ENCODE measurements at places on chromosomes 1 and 21. TPM values are rescaled to one million over a fixed set of nuclear protein-coding genes. Genes with fewer than 3 reads are reported as not detected.

RHD gene
- total RNA-seq = not detected

KISS1 gene
- total RNA-seq = not detected

ADPRS gene
- 29.3 TPM for total RNA-seq

PLA2G4A gene
- total RNA-seq = not detected

SYCP1 gene
- total RNA-seq = not detected

GRCh38 chr1:2427051-2427450 is 14.7 kb upstream of the PEX10 start:
- DNase-seq = no peak

- DNase-seq = no peak
These were observed 455.5 kb upstream of the ADAMTS5 start for GRCh38 chr21:27422435-27422834.

GRCh38 chr1:109639841-109640184 is 16.1 kb upstream of the GSTM4 start:
- DNase-seq = no peak

- no peak for DNase-seq
These were observed 23.0 kb downstream of the XCL2 start for GRCh38 chr1:168520832-168521231.

- no peak for DNase-seq
These were observed 68.9 kb upstream of the FAM78B start for GRCh38 chr1:166235728-166236127.

DNA sequence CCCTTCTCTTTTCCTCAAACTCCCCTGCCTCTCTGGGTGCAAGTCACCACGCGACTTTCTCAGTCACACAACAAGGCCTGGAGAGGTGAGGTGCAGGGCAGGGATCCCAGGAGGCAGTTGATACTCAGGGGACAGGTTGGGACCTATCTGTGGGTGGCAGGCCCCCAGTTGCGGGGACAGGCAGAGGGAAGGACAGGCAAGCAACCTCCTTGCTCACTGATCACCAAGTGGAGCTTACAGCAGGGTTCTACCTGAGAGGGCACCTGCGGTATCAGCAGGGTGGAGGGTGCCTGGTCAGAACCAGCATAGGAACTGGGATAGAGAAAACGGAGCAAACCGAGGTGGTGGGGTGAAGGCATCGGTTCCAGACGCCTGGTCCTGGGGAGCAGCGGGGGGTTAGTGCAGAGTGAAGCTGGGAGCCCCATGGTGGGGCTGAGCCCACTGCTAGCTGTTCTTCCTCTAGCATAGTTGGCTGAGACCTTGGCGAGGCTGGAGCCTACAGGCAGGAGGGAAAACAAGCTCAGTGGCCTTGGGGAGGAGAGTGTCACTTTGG is 24.4 kb upstream of the TENT5C start:
- no peak for DNase-seq

DNA sequence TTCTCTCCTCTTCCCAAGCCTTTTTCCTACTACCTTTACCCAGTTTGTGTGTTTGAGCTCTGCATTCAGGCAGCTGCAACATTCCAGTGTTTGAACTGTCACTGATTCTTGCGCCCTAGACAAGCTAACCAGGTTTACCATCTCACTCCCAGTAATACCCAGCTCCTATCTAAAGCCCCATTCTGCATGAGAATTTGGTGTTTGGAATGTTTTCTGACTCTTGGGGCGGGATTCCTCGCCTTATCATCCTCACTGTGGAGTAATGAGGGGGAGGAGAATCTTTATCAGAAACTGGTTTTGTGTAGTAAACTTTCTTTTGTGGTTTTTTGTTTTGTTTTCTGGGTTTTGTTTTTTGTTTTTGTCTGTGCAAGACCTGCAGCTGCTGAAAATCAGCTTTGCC is 36.5 kb downstream of the NCF2 start:
- DNase-seq = no peak

DNA sequence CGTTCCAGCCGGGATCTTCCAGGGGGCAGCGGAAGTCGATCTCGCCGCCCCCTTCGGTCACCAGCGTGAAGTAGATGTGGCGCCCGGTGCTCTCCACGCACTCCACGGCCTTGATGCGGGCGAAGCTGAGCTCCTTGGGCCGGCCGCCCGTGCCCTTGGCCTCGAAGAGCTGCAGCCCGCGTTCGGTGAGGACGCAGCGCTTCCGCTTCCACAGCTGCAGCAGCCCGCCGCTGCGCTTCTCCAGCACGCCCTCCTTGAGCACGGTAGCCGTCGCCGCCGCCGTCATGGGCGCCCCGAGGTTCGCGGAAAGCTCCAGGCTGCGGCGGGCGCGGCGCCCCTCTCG is 516 bp downstream of the PHLDA3 start:
- no peak for DNase-seq

DNA sequence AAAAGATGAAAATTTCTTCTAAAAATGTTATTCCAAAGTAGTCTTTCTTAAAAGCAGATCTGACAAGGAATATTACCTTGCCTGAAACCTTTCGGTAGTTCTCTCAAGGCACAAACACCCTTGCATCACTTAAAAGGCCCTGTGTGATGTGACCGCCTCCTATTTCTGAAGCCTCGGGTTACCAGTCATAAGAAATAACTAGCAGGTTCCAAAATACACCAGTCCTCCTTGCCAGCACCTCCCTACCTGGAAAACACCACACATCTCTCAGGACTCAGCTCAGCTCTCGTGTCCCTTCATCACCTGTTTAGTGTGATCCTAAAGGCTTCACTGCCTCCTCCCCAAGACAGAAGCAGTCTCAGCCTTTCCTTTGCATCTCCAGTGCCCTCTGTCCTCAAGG is 35.7 kb downstream of the SERBP1 start:
- no peak for DNase-seq

- peak; percentile 54 for DNase-seq
These were observed 587 bp upstream of the SLC25A34 start for GRCh38 chr1:15735304-15736037.

DNA sequence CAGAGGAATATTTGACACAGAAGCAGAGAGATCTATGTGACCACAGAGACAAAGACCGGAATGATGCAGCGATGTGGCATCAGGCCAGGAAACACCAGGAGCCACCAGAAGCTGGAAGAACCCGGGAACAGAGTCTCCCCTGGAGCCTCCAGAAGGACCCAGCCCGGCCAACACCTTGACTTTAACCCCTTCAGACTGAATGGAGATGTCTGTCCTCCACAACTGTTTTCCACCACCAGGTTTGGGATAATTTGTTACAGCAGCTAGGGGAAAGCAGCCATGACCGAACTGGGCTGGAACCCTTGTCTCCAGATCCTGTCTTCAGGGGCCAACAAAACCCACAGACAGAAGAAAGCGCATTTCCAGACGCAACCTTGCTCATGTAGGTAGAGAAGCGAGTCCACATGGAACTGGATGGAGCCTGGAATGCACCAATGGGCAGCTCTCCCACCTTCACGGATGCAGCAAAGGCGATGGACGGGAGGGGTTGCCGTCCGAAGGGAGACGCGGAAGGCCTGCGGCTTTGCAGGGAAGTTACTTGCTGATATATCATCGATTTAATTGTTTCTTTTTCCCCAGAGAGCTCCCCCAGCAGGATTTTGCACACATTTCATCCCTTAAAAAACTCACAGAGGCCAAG is 396.6 kb downstream of the NPHP4 start:
- DNase-seq = no peak

DNA sequence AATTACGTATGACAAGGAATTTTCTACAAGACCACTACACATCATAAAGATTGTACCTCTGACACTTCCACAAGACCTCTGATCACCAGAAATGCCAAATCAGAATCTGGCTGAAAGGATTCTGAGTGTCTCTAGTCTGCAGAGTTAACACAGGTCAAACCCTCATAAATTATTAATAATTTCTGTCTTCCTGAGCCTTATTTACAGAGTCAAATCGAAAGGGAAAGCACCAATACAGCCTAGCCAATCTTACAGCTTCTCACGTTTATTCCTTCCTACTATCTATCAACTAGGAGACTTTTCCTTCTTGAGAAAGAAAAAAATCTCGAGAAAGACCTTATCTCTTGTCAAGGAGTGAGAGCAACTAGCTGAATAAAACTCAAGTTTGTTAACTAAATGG is 2151.6 kb downstream of the MRPL39 start:
- no peak for DNase-seq

DNA sequence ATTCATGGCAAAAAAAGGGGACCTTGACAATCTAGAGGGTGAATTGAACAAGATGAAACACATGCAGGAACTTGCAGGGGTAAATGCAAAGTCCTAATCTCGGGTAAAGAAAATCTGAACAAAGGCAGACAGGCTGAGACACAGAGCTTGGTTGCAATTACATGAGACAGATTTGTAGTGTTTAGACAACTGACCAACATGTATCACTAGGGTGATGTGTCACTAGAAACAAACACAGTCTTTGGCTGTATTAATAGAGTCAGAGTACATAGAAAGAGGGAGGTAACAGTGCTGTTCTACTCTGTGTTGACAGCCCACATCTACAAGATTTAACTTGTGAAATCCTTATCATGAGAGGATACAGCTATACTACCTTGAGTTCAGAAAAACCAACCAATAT is 78.1 kb upstream of the GRIK3 start:
- no peak for DNase-seq

GRCh38 chr1:64358692-64359091 is 111.2 kb upstream of the CACHD1 start:
- no peak for DNase-seq

GRCh38 chr21:32543975-32544374 is 41.3 kb downstream of the TCP10L start:
- DNase-seq = no peak

- peak; percentile 60 for DNase-seq
These were observed 31.3 kb upstream of the CLCA4 start for GRCh38 chr1:86515597-86515996.

- no peak for DNase-seq
These were observed 90.7 kb upstream of the GFI1 start for GRCh38 chr1:92577261-92577895.

GRCh38 chr1:20711285-20712214 is 6.3 kb downstream of the KIF17 start:
- DNase-seq = no peak

GRCh38 chr1:72062584-72062983 is 219.8 kb downstream of the NEGR1 start:
- no peak for DNase-seq
